ENCODE measurements at places on chromosomes 7 and 10. TPM values are rescaled to one million over a fixed set of nuclear protein-coding genes. Genes with fewer than 3 reads are reported as not detected.

OR2A5 gene
- not detected for total RNA-seq

ALOX5 gene
- 0.22 TPM for total RNA-seq

CUZD1 gene
- total RNA-seq, result 1.3 TPM

SPDYE1 gene
- not detected for total RNA-seq

TMEM213 gene
- not detected for total RNA-seq

LIPN gene
- not detected for total RNA-seq

PRKCQ gene
- 4.1 TPM for total RNA-seq

SMO gene
- 11.8 TPM for total RNA-seq

GOLGA7B gene
- total RNA-seq, result 3.4 TPM

VSTM4 gene
- 0.41 TPM for total RNA-seq

ACBD7 gene
- 1.1 TPM for total RNA-seq

ASL gene
- total RNA-seq, result 22.8 TPM

GPC2 gene
- total RNA-seq, result 0.34 TPM

POM121L12 gene
- not detected for total RNA-seq

Data from A549 treated with AZD2906 at 1 μM for 4 hours (cell line).